Skeletal muscle tissue (tissue), 5 donors: ENCODE measurements at places on chromosomes 1 and 21. TPM values are rescaled to one million over a fixed set of nuclear protein-coding genes. Genes with fewer than 3 reads are reported as not detected.

Gene SLFNL1
- 0.52 TPM for total RNA-seq

Gene MRPL55
- total RNA-seq: 38.1 TPM

Gene MAGI3
- total RNA-seq: 13.0 TPM

Gene CYYR1
- total RNA-seq: 4.2 TPM

Gene TEDDM1
- total RNA-seq: not detected

Gene SPRR2B
- total RNA-seq: not detected

Gene FCRLA
- 1.0 TPM for total RNA-seq

Gene TCHH
- not detected for total RNA-seq

Gene PANK4
- 26.1 TPM for total RNA-seq

Gene SHISA4
- 50.1 TPM for total RNA-seq

Gene CRABP2
- total RNA-seq: 57.4 TPM

Gene CACNA1S
- 43.3 TPM for total RNA-seq

Gene PKP1
- 3.7 TPM for total RNA-seq

Gene PPIAL4G
- total RNA-seq: not detected

Gene GOLT1A
- total RNA-seq: not detected

Gene S100A7
- total RNA-seq: not detected

Gene RPTN
- total RNA-seq: not detected

Gene C4BPA
- total RNA-seq: 0.52 TPM

Gene TMEM79
- 4.2 TPM for total RNA-seq

Gene WDR64
- total RNA-seq: not detected

Gene RNU1-4
- under 0.01 TPM for total RNA-seq

Gene RAD54L
- 3.1 TPM for total RNA-seq

Gene OR14K1
- 0.52 TPM for total RNA-seq

Gene LSS
- 14.1 TPM for total RNA-seq

Gene PDZK1
- total RNA-seq: under 0.01 TPM

Gene IFI6
- 90.8 TPM for total RNA-seq

Gene MAP3K21
- total RNA-seq: 0.52 TPM

Gene PADI3
- total RNA-seq: not detected

Gene NUCKS1
- total RNA-seq: 152 TPM

Gene PLA2G2D
- total RNA-seq: not detected

Gene ITGB2
- 19.8 TPM for total RNA-seq

Gene ENO1
- total RNA-seq: 320 TPM

Gene RGS2
- total RNA-seq: 110 TPM

Gene UMODL1
- total RNA-seq: not detected

Gene DYRK3
- 13.0 TPM for total RNA-seq

Gene GJA5
- 13.0 TPM for total RNA-seq

Gene IFI44L
- total RNA-seq: 7.3 TPM

Gene KRTAP10-2
- not detected for total RNA-seq

Gene FOXD3
- total RNA-seq: 5.2 TPM

Gene GJC2
- total RNA-seq: 1.6 TPM

Gene EPHX1
- total RNA-seq: 13.0 TPM

Gene ADGRB2
- 6.3 TPM for total RNA-seq

Gene GRHL3
- total RNA-seq: not detected

Gene LEPR
- total RNA-seq: 11.0 TPM
